ENCODE measurements at places on chromosomes 16 and 17.

GRCh38 chr16:27726621-27727261 is 176.8 kb downstream of the KATNIP start:
- no peak for DNase-seq

- peak; percentile 85 for DNase-seq
These were observed 78.8 kb downstream of the WIPI1 start for GRCh38 chr17:68378268-68379176.

- DNase-seq = no peak
These were observed 1.7 kb upstream of the DLX3 start for GRCh38 chr17:49996495-49997300.

GRCh38 chr17:28725660-28726225 is 290 bp downstream of the TLCD1 start:
- no peak for DNase-seq

DNA sequence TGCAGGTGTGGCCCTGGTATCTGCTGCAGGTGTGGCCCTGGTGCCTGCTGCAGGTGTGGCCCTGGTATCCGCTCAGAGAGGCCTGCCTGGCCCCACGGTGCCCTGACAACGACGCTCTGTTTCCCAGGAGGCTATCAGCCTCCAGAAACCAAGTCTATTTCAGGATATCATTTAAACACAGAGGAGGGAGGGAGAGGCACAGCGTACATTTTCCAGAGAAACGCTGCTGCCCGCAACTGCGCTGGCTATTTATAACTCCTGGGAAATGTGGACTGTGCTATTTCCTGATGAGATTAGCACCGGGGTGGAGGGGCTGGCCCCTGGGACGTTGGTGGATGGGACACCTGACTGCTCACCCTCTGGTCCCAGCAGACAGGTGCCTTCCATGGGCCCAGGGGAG is 22.5 kb downstream of the TIMM22 start:
- DNase-seq = no peak

DNA sequence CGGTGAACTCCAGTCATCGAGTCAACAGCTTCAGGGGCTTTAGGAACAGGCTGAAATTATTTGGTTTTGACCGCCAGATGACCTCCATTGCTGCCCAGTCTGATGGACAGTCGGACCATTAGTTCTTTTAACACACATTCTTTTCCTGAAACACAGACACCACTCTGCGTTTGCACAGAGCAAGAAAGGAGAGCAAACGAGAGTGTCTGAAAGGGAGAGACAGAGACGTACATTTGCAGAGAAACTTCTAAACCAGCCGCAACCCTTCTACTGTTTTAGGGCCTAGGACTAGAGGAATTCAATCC is 156.1 kb downstream of the SNX11 start:
- DNase-seq = no peak

DNA sequence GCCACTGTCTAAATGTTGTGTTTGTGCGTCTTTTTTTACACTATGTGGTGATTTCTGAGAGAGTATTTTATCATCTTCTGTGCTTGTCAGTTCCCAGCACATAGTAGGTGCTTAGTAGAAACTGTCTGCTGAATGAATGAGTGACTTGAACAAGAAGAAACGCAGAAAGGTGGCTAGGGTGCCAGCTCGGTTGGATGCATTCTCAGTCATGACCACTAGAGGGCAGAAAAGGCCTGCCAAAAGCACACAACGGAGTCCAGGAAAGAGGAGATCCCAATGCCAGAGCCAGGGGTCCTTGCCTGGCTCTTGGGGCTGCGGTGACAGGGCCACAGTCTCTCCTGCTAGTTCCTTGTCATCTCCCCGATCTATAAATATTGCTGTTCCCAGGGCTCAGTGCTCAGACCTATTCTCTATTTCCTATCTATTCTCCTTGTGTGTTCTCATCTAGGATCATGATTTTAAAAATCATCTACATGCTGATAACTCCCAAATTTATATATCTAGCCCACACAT is 57.3 kb upstream of the CCL1 start:
- DNase-seq = peak; percentile 75

- DNase-seq = no peak
These were observed 997.8 kb upstream of the EEF2KMT start for GRCh38 chr16:6095414-6095813.

GRCh38 chr17:15377200-15377599 is 35.8 kb upstream of the TEKT3 start:
- DNase-seq = no peak

DNA sequence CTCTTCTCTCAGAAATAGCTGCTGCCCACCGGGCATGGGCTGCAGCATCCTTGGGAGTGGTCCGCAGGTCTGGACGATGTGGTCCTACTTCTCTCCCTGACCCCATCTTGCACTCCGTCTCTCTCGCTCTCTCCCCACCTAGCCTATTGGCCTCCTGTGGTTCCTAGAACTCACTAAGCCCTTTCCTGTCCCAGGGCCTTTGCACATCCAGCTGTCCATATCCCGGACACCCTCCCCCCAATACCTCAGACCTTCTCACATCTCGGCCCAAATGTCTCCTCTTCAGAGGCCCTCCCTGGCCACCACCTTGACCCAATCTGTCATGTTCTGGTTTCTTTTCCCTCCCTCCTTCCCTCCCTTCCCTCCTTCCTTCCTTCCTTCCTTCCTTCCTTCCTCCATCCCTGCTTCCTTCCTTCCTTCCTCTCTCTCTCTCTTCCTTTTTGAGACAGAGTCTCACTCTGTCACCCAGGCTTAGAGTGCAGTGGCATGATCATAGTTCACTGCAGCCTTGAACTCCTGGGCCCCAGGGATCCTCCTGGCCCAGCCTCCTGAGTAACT is 4.5 kb downstream of the SLC4A1 start:
- no peak for DNase-seq

DNA sequence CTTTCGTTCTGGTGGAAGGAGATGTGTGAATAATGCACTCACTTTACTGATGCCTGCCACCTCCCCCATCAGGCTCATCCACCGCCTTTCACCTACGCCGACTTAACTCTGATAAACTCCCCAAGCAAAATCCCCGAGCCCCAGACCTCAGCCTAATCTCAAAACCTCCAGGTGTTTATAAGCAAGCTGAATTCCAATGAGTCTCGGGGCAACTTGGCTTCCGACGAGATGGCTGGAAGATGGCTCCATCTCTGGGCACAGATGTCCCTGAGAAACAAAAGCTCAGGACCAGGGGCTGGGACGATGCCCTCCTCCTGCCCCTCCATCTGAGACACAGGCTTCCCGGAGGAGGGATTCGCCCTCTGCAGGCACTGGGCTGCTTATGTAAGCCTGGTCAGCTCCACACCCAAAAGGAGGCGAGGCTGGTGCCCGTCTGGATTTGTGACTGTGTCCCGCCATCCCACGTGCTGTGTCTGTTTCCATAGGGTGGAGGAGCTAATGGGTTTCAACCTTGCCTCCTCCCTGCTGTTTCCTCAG is 386.4 kb upstream of the TNRC6C start:
- DNase-seq = no peak

DNA sequence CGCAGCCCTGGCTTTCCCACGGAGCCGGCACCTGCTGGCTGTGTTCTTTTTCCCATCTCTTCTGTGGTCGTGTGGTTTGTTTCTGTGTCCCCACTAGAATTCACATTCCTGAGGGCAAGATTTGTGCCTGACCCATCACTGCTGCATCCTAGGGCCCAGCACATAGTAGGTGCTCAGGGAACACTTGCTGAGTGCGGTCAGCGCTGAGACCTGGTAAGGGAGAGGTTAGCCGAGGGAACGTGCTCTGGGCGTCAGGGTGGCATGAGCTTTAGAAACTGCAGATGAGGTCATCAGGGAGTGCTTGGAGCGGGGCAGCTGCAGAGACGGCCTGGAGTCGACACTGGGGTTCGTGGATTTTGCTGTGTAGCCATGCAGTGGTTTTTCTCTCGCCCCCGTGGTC is 5.9 kb downstream of the DEF8 start:
- DNase-seq = no peak

DNA sequence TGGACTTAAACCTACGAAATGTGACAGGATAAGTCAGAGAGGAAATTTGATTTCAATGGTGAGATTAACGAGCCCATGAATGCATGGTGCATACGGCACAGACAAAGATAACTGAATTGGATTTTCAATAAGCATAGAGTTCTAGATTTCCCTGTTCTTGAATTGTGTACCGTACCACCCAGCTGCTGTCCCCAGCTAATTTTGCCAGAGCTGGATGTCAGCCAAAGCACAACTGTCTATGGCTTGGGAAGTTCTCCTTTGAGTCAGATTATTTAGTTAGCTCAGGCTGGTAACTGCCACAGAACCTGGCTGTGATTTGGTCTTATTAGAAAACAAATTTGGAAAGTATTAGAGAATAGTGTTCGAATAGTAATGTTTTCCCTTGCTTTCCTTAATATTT is 143.1 kb downstream of the CDH13 start:
- DNase-seq = no peak

GRCh38 chr16:57388359-57389086 is 16.0 kb upstream of the CCL17 start:
- peak; percentile 32 for DNase-seq

DNA sequence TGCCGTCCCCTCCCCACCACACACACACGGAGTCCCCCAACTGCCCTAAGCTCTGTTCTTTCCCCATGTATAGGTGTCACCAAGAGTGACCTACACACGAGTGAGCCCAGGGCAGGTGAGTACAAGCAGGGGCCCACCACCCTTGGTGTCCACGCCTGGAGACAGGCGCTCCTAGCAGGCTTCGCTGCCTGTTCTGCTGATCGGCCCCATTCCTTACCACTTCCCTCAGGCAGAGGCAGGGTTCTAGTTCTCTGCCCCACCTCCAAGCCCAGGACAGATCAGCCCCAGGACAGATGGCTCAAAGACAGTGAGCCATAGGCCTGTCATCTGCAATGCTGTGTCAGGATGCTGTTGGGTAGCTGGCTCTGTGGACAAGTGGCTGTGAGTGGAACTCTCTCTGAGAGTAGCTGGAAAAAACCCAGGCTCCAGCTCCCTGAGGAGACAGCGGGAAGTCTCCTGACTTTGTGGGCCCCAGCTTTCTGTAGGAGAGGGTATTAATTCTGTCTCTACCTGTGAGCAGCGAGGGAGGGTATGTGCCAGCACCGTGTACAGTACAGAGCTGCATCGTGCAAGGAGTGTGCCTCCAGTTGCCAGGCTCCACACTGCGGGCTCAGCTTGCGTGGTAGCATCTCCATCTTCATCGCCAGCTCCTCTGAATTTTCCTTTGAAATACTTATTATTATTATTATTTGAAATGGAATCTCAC is 897 bp downstream of the TP53I13 start:
- no peak for DNase-seq

- no peak for DNase-seq
These were observed 13.5 kb downstream of the CDIPT start for GRCh38 chr16:29849505-29849904.

GRCh38 chr16:56038564-56039098 is 152.7 kb upstream of the GNAO1 start:
- DNase-seq = no peak

DNA sequence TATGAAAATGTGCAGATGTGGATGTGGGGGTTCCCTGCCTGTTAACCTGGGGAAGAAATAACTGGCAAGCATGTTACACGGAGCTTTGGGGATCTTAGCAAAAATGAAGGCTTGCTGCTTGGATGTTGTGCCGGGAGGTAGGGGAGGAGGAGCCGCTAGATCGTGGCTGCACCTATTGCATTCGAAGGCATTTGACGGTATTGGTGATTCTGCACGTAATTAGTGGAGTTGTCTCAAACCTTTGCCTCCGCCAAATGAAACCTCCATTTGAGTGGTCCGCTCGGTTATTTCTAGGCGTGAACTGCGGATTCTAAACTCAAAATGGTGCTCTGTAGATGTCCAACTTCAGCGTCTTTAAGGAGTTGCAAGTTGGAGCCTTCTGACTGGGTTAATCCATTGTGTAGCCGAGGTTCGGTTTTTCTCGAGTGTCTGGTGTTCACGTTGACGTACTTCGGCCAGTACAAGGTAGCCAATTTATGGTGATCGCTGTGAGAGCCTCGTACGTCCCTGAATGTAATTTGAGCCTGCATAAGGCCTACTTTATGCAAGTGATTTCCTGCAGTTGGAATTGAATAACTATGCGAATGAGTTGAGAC is 1.5 kb downstream of the TNRC6C start:
- no peak for DNase-seq

DNA sequence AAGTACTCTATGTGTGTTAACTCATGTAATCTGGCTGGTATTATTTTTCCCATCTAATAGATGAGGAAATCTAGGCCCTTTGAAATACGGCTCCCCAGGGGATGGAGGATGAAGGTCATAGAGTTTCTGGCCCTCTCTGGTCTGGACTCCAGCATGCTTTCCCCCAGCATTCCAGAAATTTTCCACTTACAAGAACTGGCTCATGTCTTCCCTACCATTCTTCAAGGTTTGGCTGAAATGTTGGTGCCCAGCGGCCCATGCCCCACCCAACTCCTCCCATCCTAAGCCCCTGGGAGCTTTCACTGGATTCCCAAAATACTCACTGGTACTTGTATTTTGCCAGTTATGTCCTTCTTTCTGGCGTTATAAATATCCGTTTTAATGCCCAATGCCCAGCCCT is 237.5 kb upstream of the NLRP1 start:
- DNase-seq = no peak

DNA sequence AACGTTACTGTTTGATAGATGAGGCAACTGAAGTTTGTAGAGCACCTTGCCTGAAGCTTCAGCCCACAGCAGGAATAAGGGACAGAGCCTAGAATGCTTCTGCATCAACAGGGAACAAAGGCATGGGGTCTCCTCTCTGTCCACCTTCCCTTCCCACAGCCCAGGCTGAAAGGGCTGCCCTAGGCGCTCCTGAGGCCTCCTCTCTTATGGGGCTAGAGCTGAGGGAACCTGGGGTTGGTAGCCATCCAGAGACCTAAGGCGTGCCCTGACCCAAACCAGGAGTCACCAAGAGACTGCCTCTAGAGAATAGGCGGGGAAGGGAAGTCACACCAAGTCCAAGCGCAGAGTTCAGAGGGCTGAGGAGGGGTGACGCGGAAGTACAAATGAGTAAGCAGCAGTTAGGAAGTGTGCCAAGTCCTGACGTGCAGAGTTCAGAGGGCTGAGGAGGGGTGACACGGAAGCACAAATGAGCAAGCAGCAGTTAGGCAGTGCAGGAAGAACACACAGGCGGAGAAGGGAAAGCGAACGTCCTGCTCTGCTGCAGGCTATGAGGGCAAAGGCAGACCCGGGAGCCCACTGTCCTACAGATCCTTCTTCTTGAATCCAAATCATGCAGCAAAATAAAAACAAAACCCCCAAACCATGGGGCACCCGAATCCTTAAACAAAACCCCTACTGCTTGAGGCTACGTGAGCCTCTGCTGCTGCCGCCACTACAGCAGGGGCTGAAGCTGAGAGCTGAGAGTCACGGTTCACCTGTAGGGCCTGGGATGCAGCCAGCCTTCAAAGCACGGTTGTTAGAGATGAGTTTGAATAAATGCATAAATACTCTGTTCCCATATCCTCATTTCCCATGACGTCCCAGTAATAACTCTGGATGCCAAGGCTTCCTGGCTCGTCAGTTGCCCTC is 2.7 kb upstream of the SPG7 start:
- peak; percentile 94 for DNase-seq
